Stimulated activated CD8-positive, alpha-beta memory T cell treated with anti-CD3 and anti-CD28 coated beads, Interleukin-4, amount 100 ng/mL, for 1 hour (primary cell): ENCODE measurements at places on chromosomes 16 and 17.

- DNase-seq, result no peak
These were observed 172.5 kb downstream of the ZFHX3 start for GRCh38 chr16:72875291-72876031.

DNA sequence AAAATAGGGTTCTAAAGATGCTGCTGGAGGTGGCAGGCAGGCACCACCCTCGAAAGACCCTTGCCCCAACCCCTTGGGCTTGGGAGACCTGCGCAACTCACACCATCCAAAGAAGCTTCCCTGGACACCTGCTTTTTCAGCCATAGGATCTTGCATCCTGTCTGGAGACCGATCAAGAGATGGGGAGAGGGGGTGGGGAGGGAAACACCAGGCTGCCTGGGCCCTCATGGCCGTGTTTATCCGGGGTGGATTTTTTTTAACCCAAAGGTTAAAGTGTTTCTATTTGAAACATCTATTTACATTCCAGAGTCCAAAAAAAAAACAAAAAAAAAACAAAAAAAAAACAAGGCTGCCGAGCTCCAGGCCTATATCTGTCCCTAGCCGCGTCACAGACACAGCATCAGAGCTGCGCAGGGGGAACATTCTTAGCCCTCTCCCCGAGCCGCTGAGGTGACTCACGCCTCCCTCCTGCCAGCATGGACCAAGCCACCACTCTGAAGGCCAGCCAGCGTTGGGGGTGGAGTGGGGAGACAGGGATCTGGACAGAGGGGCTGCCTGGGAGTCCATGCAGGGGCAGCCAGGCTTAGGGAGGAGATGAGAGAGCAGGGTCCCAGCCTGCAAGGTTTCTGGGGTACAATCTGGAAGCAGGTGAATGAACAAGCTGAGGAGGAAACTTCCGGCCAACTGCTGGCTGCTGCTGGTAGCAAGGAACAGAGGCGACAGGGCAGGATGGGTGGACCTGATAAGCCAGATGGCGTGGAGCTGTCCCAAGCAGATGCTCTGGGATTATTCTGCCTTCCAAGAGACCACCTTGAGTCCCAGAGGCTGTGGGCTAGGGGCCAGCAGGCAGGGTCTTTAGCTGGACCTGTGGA is 14.8 kb downstream of the HDAC5 start:
- no peak for DNase-seq

DNA sequence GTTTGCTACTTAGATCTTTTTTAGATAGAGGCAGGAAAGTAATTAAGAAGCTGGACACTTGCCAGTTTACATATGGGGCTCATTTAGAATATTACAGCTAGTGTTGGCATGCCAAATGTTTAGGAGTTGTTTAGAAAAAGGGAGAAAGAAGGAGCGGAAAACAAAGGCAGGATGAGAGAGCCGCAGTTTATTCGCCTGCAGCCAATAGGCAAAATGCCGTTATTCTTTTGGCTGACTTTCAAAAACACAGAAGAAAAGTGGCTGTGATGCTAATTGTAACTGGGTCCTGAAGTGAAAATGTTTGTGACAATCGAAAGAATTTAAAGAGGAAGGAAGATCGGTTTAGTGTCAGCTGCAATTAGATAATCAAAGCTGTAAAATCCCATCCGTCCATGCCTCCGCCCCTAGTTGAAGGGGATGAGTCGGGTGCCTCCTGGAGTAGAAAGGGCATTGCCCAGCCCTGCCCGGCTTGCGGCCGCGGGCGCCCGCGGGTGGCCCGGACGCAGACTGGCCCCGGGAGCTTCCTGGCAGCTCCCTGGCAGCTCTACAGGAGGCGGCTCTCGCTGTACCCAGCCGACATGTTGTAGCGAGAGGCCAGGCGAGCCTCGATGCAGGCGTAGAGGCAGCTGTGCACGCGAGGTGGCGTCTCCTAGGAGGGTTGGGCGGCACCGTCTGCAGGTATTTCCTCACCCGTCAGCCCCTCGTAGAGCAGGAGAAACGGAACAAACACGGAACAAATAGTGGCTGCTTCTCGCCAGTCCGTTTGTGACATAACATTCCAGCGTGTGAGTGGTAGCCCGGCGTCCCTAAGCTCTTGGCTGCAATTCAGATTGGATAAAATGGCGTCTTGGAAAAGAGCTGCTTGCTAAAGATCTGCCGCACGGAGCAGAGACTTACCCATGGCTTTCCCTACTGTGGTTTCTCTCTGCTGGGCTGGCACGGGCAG is 82.2 kb downstream of the TNRC6C start:
- no peak for DNase-seq

- no peak for DNase-seq
These were observed 11.8 kb upstream of the WSB1 start for GRCh38 chr17:27282054-27282551.

- DNase-seq, result peak; percentile 61
These were observed 2.4 kb downstream of the FBRS start for GRCh38 chr16:30660424-30661261.

DNA sequence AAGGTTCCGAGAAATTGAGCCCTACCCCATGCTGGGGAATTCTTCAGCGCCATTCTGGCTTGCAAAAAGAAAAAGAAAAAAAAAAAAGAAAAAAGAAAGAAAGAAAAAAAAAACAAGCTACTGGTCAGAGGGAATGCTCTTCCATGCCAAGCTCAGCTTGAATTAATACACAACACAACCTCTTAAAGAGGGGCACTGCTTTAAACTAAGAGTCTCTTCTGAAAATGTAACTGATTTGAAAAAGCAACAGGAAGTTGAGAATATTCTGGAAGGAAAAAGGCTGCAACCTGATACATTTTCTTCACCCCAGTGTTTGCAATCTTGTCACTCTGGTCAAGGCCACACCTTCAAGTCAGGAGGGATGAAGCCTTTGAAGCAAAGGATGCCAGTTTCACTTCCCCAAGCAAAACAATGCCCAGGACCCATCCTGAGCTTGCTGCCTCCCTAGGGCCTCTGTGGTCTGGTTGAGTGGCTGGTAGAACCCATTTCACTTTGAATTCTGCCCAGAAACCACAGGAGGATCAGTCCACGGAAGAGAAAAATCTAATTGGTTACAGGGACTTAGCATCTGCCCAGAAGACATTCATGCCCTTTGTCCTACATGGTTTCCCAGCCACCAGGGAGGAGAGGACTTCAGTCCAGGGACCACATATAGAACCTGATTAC is 389.7 kb downstream of the SOX9 start:
- DNase-seq, result no peak

DNA sequence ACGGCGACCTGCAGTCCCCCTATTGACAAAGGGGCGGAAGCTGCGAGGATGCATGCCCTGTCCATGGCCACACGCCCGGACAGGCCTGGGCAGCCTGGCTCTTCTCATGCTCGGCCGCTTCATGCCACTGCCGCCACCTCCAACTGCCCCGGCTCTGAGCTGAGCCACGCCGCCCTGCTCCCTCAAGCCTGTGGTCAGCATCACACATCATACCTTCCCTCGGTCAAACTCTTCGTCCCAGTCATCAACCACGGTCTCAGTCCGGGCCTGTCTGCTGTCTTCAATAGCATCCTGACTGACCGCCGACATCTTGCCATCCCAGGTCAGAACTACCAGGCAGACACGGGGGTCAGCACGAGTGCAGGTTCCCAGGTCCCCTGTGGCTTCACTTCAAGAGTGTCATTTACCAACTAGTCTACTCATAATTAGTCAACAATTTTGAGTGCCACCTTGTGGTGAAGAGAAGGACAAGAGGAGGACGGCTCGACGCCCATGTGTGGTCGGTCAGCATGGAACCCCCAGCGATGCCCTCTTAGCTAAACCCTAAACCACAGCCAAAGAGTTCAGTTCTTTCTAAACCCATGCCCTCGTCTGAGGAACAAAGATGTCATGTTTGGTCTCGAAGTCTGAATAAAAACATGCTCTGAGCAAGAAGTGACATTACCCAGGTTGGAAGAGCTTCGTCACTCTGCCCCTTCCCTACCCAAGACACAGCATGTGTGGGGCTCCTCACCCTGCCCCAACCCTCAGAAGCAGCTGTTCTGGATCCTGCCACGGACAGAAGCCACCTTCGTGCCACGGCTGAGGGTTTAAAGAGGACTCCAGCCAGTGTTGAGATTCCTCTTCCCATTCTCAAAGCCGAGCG is 16.9 kb upstream of the CYTH1 start:
- no peak for DNase-seq

GRCh38 chr17:39979893-39980350 is 685 bp upstream of the PSMD3 start:
- no peak for DNase-seq

DNA sequence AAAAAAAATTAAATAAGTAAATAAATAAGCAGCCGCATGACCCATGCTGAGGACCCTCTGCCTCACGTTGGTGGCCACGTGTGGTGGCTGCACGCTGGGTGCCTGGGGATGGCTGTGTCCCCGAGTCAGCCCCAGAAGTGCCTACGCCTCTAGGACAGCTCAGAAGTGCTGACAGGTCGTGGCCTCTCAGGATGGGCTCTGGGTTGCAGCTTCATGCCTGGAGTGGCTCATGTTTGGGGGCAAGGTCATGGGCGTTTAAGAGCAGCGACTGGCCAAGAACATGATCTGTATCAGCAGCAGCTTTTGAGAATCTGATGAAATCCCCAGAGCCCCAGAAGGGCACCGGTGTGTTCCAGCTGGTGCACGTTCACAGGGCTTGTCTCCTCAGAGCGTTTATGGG is 26.8 kb upstream of the CAPN15 start:
- no peak for DNase-seq

GRCh38 chr16:88703486-88704309 is 2.5 kb downstream of the RNF166 start:
- DNase-seq, result peak; percentile 39

DNA sequence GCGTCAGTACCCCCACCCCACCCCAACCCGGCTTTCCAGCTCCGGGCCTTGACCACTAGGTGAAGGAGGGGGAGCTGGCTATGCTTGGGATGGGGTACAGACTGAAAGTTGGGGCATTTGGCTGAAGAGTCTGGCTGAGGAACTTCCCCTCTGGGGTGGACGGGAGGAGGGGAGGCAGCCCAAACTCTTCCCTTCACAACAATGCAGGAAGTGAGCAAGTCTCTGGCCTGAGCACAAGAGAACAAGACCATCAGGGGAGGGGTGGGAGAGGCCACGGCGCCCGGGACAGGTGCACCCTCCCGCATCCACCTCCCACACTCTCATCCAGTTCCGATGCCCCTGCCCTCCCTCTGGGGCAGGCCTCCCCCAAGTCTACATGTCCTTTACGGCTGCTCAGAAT is 5.6 kb downstream of the USH1G start:
- no peak for DNase-seq

DNA sequence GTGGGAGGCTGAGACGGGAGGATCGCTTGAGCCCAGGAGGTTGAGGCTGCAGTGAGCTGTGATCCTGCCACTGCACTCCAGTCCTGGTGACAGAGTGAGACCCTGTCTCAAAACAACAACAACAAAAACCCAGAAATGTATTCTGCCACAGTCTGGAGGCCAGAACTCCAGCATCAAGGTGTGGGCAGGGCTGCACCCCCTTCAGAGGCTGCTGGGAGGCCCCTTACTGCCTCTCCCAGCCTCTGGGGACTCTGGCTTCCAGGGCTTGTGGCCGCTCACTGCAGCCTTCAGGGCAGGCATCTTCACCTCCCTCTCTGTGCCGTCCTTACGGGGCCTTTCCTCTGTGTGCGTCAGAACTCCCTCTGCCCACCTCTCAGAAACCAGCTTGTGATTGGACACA is 209.4 kb upstream of the GSE1 start:
- DNase-seq, result no peak

GRCh38 chr17:30401097-30401496 is 22.4 kb downstream of the CPD start:
- no peak for DNase-seq

GRCh38 chr17:75539967-75540729 is 14.7 kb downstream of the LLGL2 start:
- DNase-seq, result no peak

DNA sequence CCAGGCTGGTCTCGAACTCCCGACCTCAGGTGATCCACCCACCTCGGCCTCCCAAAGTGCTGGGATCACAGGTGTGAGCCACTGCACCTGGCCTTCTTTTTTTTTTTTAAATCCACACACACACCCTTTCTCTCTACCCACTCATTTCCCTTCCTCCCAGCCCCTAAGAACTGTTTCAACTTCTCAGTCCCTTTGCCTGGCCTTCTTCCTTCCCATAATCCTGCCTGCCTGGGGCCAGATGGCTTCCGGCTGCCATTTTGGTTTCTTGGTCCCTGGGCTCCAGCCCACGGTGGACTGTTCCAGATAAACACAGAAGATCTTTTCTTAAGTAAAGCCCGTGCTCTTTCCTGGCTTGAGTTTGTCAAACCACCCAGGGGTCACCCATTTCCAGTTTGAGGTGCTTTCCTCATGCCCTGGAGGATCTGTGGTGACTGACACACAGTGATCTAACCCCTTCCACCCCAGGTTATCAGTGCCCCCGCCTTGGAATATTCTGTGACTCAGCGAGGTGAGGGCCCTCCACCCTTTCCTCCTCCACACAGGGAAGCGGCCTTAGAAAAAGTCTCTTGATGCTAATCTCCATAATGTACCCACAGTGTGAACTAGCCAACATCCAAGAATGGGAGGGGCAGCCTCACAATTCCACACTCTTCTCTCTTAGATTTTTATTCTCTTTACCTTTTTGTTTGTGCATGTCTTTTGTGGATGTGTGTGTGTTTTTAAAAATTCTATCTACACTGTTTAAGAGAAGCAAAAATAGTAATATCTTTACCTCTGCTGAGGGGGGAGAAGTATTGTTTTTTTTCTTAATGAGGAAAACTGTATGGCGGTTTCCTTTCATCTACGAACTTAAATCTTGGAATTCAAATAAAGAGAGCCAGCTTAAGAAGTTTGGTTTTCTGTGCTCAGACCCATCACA is 60.0 kb downstream of the CRISPLD2 start:
- DNase-seq, result no peak

- no peak for DNase-seq
These were observed 46.6 kb upstream of the ERN1 start for GRCh38 chr17:64176556-64176955.

- DNase-seq, result no peak
These were observed 34.7 kb downstream of the SOCS3 start for GRCh38 chr17:78325076-78325687.

- DNase-seq, result no peak
These were observed 179.4 kb upstream of the SDK2 start for GRCh38 chr17:73823684-73824083.

GRCh38 chr17:65546579-65546978 is 14.9 kb downstream of the AXIN2 start:
- DNase-seq, result no peak

GRCh38 chr17:10166176-10166935 is 32.0 kb downstream of the GAS7 start:
- no peak for DNase-seq

DNA sequence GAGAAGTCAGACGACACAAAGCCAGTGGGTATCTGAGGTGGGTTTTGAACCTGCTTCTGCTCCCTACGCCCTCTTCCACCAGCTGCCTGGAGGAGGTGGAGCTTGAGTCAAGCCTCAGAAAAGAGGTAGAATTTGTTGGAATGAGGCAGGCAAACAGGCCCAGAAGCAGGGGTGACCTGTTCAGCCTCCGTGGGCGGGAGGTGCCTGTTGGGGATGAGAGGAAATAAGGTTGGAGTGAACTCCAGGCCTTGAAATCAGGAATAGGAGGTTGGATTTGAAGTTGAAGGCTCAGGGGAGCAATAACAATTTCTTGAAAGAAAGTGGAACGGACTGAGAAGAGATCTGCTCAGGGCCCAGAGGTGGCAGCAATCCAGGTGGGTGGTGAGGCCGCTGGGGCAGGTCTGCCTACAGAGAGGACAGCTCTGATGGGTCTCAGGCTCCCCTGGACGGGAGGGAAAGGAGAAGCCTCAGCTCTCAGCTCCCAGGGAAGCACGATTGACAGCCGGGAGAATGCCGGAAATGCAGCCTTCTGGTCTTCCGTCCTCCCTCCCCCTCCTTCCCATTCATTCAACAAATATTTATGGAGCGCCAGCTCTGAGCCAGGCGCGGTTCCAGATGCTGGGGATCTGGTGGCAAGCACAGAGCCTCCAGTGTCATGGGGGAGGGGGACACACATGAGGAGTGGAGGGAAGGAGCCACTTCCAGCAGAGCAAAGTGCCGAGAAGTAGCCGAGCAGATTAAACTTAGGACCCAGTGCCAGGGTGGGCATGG is 61.9 kb upstream of the CIBAR2 start:
- DNase-seq, result no peak
